ENCODE measurements at places on chromosomes 5 and 9.

- peak; percentile 39 for DNase-seq
Measured at GRCh38 chr9:99505936-99506335, 283.9 kb downstream of the SEC61B start.

- DNase-seq = no peak
Measured at GRCh38 chr5:1181451-1182359, 19.7 kb upstream of the SLC6A19 start.

- peak; percentile 97 for DNase-seq
Measured at GRCh38 chr9:135294836-135295235, 184.7 kb upstream of the PPP1R26 start.

DNA sequence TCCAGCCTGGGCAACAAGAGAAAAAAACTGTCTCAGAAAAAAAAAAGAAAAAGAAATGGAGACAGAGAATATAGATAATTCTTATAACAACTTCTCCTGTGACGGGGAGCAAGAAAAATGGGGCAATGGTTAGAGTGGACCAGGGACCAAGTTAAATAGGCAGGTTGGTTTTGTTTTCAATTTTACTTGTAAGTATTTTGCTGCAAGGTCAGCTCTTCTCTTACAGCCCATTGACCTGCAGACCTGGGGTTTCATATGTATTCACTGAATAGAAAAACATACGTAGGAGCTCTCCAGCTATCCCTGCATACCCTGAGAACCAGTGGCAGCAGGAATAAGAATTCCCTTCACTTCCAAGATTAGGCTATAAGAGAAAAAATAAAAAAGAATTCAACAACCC, 29.2 kb upstream of the IL13 start:
- DNase-seq = no peak

DNA sequence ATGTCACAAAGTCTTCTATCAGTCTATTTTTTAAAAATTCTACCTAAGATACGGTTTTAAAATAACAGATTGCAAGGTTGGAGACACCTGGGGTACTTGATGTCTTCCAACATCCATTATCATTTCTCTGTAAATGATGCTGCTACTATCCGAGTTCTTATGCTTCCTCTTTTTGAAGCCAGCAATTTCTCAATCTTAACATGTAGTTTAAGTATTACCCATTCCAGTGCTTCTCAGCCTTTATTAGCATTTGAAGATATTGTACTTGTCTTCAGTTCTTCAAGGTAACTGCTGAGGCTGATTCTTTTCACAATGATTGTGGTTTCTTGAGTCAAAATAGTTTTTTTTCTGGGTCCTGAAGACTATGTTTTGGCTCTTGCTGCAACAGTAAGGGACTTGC, 96.4 kb upstream of the SELENOP start:
- no peak for DNase-seq

GRCh38 chr9:120484162-120484561, 95.8 kb downstream of the CDK5RAP2 start:
- no peak for DNase-seq

GRCh38 chr9:121752929-121753328, 101.5 kb downstream of the DAB2IP start:
- no peak for DNase-seq

- DNase-seq = no peak
Measured at GRCh38 chr5:58232130-58232529, 227.8 kb downstream of the PLK2 start.

- DNase-seq = no peak
Measured at GRCh38 chr5:92599217-92599810, 981.7 kb downstream of the NR2F1-AS1 start.

- DNase-seq = peak; percentile 17
Measured at GRCh38 chr9:100074093-100074492, 24.7 kb downstream of the ERP44 start.

GRCh38 chr9:21324047-21324446, 11.2 kb downstream of the KLHL9 start:
- DNase-seq = no peak

DNA sequence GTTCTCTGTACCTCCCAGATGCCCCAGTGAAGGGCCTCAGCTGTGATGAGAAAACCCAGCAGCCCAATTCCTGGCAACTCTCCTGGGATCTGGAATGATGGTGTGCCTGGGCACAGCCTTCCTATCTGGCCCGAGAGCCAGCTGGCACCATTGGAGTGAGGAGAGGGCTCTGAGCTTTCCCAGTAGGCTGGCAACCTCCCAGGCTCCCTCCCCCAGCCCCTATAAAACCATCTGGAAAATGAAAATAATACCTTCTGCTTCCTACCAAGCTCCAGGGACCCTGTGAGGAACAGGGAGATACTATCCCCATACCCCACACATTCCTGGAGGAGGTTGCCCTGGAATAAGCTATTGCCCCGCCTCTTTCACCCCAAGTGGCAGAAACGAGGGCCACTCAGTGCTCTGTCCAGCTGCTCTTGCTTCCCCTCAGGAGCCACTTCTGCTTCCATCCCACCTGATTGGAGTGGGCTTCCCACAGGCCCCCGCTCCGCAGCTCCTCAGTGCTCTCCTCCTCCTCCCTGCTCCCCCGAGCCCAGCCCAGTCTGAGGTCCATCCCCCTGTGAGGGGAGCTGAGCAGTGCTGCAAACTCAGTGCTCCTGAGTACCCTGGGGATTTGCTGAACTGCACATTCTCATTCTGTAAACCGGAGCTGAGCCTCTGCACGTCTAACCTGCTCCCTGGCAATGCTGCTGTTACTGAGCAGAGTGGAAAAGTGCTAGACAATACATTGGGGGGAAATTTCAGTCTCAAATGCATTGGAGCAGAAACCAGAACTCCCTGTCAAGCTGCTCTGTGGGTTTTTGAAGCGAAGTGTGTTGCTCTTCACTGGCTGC, 74.7 kb downstream of the THBS4 start:
- no peak for DNase-seq

DNA sequence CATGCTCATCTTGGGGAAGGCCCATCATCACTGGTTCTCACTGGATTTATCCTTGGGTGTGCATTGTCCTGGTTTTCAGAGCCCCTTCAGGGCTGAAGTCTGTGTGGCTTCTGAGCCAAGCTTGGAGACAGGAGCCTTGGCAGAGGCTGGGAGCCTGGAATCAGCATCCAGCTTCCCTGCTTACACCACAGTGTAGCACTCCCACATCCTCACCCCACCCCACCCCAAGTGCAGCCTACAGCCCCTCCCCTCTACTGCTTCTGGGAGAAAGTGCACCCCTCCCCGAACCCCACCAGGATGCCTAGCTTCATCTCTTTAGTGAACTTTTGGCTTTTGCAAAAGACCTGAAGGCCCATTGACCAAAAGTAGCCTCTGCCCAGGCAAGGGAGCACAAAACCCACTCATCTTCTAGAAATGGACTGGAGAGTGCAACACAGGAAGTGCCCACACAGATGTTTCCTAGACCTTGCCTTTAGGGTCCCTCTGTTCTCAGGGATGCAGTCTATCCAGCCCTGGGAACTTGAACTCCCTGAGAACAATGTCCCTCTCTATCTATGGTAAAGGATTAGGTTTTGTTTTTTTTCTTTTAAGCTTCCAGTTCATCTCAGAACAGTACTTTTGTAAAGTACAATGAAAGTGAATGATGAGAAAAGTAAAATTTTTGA, 189.7 kb downstream of the PALM2AKAP2 start:
- no peak for DNase-seq

- no peak for DNase-seq
Measured at GRCh38 chr5:74408150-74409043, 232.1 kb downstream of the ENC1 start.

GRCh38 chr9:128078504-128079434, 10.7 kb downstream of the SLC25A25 start:
- peak; percentile 63 for DNase-seq

- no peak for DNase-seq
Measured at GRCh38 chr9:130101915-130102314, 48.2 kb downstream of the GPR107 start.

DNA sequence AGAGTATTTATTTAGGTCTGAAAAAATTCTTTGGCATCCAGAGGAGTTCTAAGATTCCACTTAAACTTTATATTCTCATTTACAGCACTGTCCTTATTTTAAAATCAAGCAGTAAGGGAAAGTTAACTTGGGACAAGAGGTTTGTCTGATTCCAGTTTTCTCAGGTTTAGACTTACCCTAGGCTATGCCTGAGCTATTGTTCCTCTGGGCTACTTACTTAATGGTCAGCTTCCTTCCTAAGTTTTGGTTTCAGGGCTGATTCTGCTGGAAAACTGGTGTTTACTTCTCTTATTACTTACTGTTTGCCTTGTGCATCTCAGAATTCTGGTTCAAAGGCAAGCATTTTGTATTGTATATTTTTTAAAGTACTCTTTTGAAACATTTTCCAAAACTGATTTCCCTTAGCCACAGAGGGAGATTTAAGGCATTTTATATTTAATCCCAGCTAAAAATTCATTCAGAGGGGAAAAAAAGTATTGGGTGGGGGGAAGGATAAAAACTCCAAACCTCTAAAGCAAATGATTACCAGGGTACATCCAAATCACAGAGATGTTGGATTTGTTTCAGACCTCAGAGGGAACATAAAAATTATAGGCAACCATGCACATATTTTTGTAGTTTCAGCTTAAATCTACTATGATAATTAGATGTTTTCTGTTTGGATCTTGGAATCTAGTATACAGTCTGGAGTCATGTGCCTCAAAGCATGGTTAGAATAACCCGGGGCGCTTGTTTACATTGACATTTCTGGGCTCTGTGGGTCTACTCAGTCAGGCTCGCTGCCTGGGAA, 290.0 kb downstream of the ARHGAP26 start:
- no peak for DNase-seq

DNA sequence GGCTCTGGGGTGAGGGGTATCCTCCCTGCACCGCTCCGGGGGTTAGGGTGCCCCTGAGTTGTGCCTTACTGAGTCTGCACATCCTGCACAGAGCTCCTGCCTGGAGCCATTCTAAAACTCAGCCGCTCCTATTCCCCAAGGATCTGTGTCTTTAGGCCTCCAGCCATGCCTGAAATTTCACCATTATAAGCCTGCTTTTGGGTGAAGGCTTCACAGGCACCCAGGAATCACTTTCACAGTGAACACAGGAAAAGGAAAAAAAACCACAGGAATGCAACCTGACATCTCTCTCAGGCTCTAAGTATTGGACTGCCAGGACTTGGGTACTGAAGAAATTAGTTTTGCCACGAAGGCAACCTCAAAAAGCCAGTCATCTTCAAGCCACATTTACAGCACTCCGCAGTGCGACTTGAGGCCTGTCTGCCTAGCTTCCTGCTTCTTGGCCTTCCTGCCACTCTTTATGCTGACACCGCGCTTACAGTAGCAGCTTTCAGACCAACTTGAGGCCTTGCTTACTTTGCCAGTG, 30.9 kb downstream of the GALNT10 start:
- peak; percentile 89 for DNase-seq

DNA sequence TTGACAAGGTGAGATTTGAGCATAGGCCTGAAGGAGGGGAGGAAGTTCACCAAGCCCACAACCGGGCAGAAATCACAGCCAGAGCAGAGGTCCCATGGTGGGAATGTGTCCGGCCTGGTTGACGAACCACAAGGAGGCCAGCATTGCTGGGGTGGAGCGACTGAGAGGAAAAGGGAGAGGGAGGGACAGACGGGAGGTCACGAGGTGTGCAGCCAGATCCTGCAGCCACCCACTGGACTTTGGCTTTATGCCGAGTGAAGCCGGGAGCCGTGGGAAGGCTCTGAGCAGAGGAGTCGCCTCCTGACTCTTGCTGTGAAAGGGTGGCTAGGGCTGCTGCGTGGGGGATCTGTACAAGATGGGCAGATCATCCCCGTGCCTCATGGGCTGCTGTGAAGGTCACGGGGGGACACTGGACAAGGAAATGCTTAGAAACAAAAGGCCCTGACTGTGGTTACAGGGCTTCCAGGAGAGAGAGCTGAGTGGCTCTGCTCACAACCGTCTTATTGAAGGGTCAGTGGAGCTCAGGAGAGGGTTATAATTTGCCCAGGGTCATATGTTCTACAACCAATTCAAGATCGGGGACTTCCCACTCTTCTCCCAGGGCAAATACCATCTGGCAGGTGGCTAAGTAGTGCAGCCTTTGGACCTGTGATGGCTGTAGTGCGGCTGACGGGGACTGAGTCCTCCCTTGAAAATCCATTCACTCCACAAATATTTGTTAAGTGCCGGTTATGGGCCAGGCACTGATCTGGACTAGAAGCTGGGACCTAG, 15.6 kb upstream of the CD74 start:
- DNase-seq = no peak

- peak; percentile 42 for DNase-seq
Measured at GRCh38 chr9:94210616-94211603, 48.2 kb upstream of the ZNF169 start.

DNA sequence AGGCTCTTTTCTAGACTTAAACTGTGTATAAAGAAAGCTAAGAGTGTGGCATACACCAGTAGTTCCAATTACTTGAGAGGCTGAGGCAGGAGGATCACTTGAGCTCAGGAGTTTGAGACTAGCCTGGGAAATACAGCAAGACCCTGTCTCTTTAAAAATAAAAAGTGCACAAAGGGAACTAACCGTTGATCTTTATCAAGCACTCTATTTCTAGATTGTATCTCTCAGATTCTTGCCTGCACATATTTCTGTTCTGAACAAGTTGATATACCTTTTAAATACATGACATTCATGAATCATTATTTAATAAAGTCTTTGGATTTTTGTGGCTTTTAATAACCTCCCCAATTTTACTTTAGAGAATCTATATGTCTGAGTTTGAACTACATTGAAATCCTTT, 47.2 kb downstream of the HMGCR start:
- DNase-seq = no peak

- no peak for DNase-seq
Measured at GRCh38 chr9:34999576-34999975, 10.0 kb downstream of the DNAJB5 start.

GRCh38 chr9:128438343-128439109, 17.3 kb upstream of the ODF2 start:
- peak; percentile 69 for DNase-seq

DNA sequence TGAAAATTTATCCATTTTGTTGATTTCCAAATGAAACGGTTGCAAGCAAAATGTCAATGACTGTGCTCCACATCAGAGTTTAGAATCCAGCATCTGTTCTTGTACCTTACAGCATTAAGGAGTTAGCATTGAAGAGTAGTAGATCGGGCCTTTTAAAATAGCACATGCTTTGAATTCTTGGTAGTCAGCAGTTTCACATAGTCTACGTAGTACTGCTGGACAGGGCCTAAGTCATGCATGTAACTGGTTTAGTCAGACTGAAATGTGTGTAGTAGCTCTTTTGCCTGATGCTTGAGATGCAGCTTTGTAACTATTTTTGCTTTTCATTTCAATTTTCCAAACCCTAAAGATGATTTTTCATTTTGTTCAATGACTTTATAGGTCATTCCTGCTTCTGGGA, 19.8 kb downstream of the LECT2 start:
- DNase-seq = no peak

DNA sequence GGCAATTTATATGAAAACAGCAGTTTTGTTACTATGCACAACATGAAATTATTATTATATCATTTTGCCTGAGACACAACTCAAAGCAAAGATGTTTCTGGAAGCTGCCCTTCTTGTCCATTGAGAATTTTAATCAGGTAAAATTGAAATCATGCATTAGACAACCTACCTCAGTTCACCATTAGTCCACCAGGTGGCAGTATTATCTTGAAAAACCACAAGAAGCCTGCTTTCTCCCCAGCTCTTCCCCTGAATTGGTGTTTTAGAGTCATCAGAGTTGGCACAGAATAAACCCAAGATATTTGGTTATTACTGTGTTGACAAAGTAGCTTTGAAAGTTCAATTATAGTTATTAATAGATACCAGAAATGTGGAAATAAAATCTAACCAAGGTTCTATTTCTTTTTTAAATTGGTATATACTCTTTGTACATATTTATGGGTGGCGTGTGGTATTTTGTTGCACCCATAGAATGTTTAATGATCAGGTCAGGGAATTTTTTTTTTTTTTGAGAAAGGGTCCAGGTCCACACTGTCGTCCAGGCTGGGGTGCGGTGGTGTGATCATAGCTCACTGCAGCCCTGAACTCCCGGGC, 25.7 kb downstream of the UTP15 start:
- DNase-seq = peak; percentile 59
